ENCODE measurements at places on chromosomes 3 and 15. TPM values are rescaled to one million over a fixed set of nuclear protein-coding genes. Genes with fewer than 3 reads are reported as not detected.

- H3K4me1 ChIP-seq = peaks cover 6% of the 10 kb centered on the region
- no peak overlapping the region for H3K4me3 ChIP-seq
- no peaks in the 10 kb centered on the region for H3K27me3 ChIP-seq
- no peak for DNase-seq
- H3K36me3 ChIP-seq = peaks cover 11% of the 10 kb centered on the region
- no peak overlapping the region for H3K27ac ChIP-seq
Observed at GRCh38 chr15:77219841-77220240, 148.9 kb upstream of the TSPAN3 start.

- H3K36me3 ChIP-seq = peaks cover 58% of the 10 kb centered on the region
- H3K27me3 ChIP-seq = no peaks in the 10 kb centered on the region
- peaks cover 59% of the 10 kb centered on the region for H3K4me1 ChIP-seq
- DNase-seq = no peak
- H3K27ac ChIP-seq = no peak overlapping the region
- no peak overlapping the region for H3K4me3 ChIP-seq
Observed at GRCh38 chr3:172359231-172359630, 89.0 kb downstream of the GHSR start.

DNA sequence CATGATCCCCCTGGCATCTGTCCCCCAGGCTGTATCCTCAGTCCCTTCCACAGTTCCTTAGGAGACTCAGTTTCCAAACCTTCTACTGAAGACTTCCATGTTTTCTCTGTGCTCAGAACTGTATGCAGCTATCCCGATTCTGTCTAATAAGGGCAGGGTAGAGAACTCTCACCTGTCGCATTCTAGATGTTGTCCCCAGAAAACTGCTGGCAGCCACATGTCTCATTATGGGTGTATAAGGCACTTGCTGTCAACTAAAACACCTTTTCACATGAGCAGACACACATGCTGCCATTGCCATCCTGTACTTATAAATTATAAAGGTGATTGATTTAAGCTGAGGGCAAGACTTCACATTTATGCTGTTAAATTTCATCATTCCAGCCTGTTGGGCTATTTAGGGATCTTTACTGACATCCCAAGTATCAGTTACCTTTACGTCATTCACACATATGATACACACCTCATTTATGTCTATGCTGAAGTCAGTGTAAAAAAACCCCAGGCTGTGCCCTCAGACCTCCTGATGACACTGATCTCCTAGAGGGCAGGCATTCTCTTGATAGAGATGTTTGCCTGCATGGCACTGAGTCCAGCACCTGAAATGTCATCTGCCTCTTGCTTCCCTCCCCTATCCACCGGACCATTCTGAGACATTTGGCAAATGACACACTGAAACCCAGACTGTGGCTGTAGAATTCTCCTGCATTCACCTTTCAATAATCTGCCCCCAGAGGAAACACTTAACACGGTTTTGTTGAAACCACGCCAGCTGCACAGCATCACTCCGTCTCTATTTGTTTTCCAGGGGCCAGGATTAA is 35.8 kb downstream of the BTD start:
- no peaks in the 10 kb centered on the region for H3K36me3 ChIP-seq
- H3K27ac ChIP-seq = peak overlapping the region; percentile 49
- H3K4me3 ChIP-seq = no peak overlapping the region
- H3K27me3 ChIP-seq = no peaks in the 10 kb centered on the region

Gene TMEM202
- polyA plus RNA-seq = not detected

Gene CHSY1
- 4.0 TPM for polyA plus RNA-seq

DNA sequence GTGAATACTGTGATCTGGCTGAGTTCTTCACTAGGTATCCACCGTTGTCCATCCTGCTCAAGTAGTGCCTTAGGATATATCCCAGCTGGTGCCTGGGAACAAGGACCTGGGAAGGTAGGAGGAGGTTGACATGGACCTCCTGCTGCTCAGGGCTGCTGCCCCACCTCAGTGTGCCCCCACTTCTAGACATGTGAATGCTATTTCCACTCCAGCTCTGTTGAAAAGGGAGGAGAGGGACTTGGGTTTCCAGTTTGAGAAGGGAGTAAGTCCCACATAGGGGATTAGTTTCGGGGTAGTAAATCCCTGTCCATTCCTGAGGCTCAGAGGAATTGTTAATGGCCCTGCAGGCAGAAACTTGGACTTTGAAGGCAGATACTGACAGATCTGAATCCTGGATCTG is 32.9 kb upstream of the ETV5 start:
- no peaks in the 10 kb centered on the region for H3K4me1 ChIP-seq
- no peaks in the 10 kb centered on the region for H3K36me3 ChIP-seq
- no peak for DNase-seq
- peaks cover 8% of the 10 kb centered on the region for H3K27me3 ChIP-seq

Gene ECT2
- polyA plus RNA-seq = 2.8 TPM

DNA sequence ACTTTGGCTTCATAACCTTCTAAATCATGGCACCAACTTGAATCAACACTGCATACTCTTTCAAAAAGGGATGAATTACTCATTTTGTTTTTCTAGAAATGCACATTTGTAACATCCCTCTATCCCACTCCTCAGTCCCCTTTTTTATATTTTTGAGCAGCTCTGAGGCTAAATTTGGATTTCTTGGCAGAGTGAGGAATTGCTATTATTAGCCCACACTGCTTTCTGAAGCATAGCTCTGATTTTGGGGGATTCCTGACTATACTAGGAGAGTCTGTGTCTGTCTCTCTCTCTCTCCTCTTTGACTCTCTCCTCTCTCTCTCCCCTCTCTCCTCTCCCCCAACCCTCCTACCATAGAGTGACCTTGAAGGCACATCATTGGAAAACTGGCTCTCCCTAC is 76.6 kb downstream of the RBPMS2 start:
- no peak overlapping the region for H3K4me3 ChIP-seq
- peaks cover 8% of the 10 kb centered on the region for H3K27me3 ChIP-seq
- no peaks in the 10 kb centered on the region for H3K36me3 ChIP-seq
- peaks cover 47% of the 10 kb centered on the region for H3K4me1 ChIP-seq

DNA sequence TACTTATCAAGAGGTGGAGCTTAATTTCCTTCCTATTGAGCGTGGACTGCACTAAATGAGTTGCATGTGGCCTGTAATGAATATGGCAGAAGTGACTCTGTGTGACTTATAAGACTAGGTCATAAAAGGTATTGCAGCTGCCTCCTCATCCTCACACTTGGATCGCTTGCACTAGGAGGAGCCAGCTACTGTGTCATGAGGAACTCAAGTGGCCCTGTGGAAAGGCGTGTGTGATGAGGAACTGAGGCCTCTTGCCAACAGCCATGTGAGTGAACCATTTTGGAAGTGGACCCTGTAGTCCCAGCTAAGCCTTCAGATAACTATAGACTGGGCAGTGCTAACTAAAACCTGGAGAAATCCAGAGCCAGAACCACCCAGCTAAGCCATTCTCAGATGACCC is 7.1 kb upstream of the SLC30A4 start:
- H3K27ac ChIP-seq = no peak overlapping the region
- H3K36me3 ChIP-seq = no peaks in the 10 kb centered on the region
- peaks cover 2% of the 10 kb centered on the region for H3K27me3 ChIP-seq

Gene MKRN3
- 0.68 TPM for polyA plus RNA-seq

Gene SCN11A
- polyA plus RNA-seq = not detected

Gene UBAP1L
- polyA plus RNA-seq = 0.53 TPM

Gene ARPP21
- not detected for polyA plus RNA-seq

Gene C2CD4A
- polyA plus RNA-seq = not detected

Gene GATA2
- polyA plus RNA-seq = not detected

DNA sequence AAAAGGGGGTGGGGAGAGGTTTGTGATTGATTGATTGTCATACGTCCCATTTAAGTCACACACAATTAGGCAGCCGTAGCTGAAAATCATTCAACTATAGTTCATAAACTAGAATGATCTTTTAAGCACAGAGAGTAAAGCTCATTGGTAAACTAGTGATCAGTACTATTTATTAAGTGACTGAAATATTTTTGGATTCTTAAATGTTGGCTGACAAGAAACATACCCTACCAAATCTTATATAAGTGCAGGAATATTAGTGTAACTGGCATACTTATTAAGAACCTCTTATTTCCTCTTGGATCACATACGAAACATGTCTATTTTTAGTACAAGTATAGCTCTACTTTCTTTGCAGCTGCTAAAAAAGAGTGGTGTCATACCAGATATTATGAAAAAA is 8.4 kb upstream of the ABHD10 start:
- H3K27me3 ChIP-seq = no peaks in the 10 kb centered on the region
- no peak overlapping the region for H3K27ac ChIP-seq
- DNase-seq = no peak
- H3K4me1 ChIP-seq = peaks cover 8% of the 10 kb centered on the region

GRCh38 chr15:42456531-42456930 is 34.4 kb downstream of the ZNF106 start:
- no peaks in the 10 kb centered on the region for H3K27me3 ChIP-seq
- no peak overlapping the region for H3K27ac ChIP-seq
- no peak overlapping the region for H3K4me3 ChIP-seq
- H3K4me1 ChIP-seq = peaks cover 13% of the 10 kb centered on the region
- DNase-seq = no peak

Gene GREM1
- polyA plus RNA-seq = not detected

DNA sequence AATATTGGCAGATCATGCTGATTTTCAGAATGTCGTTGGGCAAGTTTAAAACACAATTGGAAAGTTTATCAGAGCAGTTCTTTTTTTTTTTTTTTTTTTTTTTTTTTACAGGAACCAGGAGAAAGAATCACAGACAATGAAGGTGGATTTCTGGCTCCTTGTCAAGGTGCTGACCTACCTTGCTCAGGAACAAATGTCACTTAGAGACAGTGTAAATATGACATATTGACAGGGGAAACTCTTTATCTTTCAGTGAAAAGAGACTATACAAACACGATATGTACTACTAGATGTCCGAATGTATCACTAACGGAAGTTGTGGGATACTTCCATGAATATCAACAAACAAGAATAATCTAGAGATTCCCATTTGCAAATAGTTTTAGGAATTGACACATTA is 237.3 kb downstream of the FMN1 start:
- H3K4me3 ChIP-seq = no peak overlapping the region
- no peak for DNase-seq
- no peak overlapping the region for H3K27ac ChIP-seq
- H3K27me3 ChIP-seq = no peaks in the 10 kb centered on the region
- no peaks in the 10 kb centered on the region for H3K36me3 ChIP-seq
- no peaks in the 10 kb centered on the region for H3K4me1 ChIP-seq

Gene ZKSCAN7
- polyA plus RNA-seq = 0.88 TPM

DNA sequence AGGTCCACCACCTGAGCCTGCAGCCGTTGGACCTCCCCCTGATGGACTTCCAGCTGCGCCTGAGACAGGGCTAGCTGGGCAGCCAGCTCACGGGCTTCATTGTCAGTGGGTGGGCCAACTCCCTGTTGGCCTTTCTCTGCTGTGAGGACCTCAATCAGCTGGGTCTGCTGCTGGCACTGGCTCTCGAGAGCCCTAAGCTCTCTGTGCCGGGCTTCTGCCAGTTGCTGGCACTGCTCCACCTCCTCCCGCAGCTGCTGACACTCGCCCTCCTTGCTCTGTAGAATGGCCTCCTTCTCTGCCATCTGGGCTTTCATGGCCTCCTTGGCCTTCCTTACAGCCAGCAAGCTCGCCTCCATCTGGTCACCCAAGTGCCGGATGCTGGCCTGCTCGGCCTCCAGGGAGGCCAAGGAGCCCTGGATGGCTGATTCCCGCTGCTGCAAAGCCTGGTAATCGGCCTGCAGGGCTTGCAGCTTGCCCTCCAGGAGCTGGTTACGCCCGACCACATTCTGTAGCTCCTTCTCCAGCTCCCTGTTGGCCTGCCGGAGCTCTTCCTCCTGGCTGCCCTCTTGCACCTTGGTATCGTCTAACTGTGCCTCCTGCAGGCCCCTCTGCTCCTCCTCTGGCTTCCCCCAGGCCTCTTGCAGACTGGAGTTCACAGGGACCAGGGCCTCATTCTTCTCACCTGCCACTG is 23.8 kb downstream of the CXCR6 start:
- peaks cover 2% of the 10 kb centered on the region for H3K27me3 ChIP-seq
- peaks cover 68% of the 10 kb centered on the region for H3K36me3 ChIP-seq
- no peak overlapping the region for H3K4me3 ChIP-seq
- peaks cover 76% of the 10 kb centered on the region for H3K4me1 ChIP-seq

Gene LARP6
- polyA plus RNA-seq = not detected

DNA sequence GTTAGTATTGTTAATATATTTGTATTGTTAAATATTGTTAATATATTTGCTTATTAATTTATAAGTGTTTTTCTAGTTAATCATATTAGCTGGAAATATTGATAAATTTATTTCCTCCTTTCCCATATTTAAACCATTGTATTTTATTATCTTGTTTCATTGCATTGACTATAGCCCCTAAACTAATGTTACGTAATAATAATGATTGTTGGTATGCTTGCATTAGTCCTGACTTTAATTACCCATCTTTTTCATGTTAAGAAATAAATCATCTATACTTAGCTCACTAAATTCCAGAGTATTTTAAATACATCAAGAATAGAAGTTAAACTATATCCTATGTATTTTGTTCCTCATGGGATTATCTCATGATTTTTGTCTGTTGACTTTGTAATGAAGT is 368.2 kb downstream of the LSAMP start:
- no peaks in the 10 kb centered on the region for H3K4me1 ChIP-seq
- no peak for DNase-seq
- H3K36me3 ChIP-seq = no peaks in the 10 kb centered on the region
- no peaks in the 10 kb centered on the region for H3K27me3 ChIP-seq
- H3K4me3 ChIP-seq = no peak overlapping the region
- H3K27ac ChIP-seq = no peak overlapping the region

- H3K27me3 ChIP-seq = peaks cover 2% of the 10 kb centered on the region
- H3K4me1 ChIP-seq = peaks cover 11% of the 10 kb centered on the region
- peak overlapping the region; percentile 93 for H3K4me3 ChIP-seq
- peaks cover 4% of the 10 kb centered on the region for H3K36me3 ChIP-seq
- DNase-seq = no peak
Observed at GRCh38 chr3:69012100-69012799, 1.2 kb downstream of the EOGT start.

GRCh38 chr3:195207731-195208130 is 63.2 kb downstream of the XXYLT1 start:
- DNase-seq = no peak
- peaks cover 10% of the 10 kb centered on the region for H3K27me3 ChIP-seq
- H3K4me3 ChIP-seq = no peak overlapping the region
- peaks cover 32% of the 10 kb centered on the region for H3K4me1 ChIP-seq
- no peaks in the 10 kb centered on the region for H3K36me3 ChIP-seq
